ENCODE measurements at places on chromosomes 5 and 9.

- no peak for DNase-seq
These were observed 5.4 kb upstream of the CLK4 start for GRCh38 chr5:178632285-178632684.

GRCh38 chr5:5494489-5495402, 72.3 kb downstream of the ICE1 start:
- DNase-seq: peak; percentile 82

GRCh38 chr5:155211764-155212163, 198.2 kb downstream of the KIF4B start:
- no peak for DNase-seq

- DNase-seq: no peak
These were observed 47.6 kb downstream of the BASP1 start for GRCh38 chr5:17265041-17265440.

GRCh38 chr5:38527475-38527874, 29.0 kb downstream of the LIFR start:
- no peak for DNase-seq

- no peak for DNase-seq
These were observed 135.2 kb downstream of the PTTG1 start for GRCh38 chr5:160556846-160557245.

DNA sequence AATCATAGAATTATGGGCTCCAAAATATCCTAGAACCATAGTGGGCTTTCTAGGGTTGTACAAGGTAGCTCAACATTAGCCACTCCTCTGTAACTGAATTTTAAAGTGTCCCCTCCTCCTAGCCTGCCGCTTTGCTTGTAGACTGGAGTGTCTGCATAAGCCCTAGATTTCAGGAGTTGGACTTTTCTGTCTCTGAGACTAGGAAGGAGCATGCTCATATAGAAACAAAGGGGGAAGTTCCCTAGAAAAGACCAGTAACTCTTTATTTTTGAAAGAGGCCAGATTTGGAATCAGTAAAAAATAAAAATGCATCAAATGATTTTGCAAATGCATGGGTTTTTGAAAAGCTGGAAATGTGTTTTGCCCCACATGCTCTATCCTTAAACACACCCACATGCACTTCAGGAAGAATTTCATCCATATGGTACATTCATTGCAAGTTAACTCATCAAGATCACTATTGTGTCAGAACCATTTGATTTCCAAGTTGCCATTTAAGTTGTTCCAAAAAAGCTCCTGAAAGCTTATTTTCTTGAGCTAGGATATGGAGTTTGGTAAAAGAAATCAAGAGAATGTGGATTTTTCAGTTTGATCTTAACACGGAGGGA, 121.0 kb upstream of the NR3C1 start:
- no peak for DNase-seq

Measured in naive thymus-derived CD4-positive, alpha-beta T cell (primary cell).